ENCODE measurements at places on chromosomes 11 and 22. TPM values are rescaled to one million over a fixed set of nuclear protein-coding genes. Genes with fewer than 3 reads are reported as not detected.

P4HA3 gene
- polyA plus RNA-seq, result 0.04 TPM

APOL1 gene
- polyA plus RNA-seq, result 9.1 TPM

GRCh38 chr11:116272181-116272789 is 500.5 kb downstream of the BUD13 start:
- DNase-seq, result no peak

CALCB gene
- polyA plus RNA-seq, result not detected
